NCI-H510A (cell line): ENCODE measurements at places on chromosomes 6 and 20.

DNA sequence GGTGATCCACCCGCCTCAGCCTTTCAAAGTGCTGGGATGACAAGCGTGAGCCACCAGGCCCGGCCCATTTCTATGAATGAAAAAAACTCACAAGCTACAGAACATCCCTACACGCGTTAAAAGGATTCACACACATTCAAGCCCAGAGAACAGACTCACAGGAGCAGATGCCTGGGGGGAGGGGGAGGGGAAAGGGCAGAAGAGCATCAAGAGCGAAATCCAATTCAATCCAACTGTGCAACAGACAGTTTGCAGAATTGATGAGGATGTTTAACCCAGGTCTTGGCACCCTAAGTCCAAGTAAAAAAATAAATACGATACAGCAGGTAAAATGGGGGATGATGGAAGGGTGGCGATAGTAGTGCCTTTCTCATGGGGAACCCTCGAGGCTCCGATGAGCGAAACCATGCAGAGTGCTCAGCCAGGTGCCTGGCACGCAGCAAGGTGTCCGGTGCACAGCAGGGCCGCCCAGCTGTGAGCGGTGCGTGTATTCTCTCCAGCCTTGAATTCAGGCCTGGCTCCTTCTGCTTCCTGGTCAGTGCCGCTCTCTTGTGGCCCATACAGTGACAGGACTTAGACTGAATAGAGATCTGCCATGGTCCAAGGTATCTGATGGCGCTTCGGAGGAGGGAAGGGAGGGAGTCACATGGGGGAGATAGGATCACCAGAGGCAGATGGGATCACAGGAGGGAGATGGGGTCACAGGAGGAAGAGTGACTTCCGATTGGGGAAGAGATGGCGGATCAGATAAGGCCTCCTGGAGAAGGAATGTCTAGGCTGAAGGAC, 35.4 kb upstream of the ANGPT4 start:
- no peak for DNase-seq

DNA sequence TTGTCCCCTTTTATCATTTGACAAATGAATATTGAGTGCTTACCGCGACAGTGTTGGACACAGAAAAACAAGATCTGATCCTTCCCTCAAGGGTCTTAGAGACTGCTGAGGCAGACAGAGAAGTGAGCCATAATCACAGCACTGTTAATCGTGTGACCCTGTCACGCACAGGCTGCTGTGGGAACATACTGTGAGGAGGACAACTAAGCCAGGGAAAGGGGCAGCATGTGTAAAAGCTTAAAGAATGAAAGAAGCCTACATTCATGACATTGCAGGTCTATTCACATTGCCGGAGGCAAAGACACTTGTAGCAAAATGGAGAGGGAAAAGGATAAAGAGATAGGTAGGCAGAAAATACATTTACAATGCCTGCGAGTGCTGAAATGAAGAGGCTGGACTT, 32.7 kb downstream of the TRDN start:
- DNase-seq, result no peak

DNA sequence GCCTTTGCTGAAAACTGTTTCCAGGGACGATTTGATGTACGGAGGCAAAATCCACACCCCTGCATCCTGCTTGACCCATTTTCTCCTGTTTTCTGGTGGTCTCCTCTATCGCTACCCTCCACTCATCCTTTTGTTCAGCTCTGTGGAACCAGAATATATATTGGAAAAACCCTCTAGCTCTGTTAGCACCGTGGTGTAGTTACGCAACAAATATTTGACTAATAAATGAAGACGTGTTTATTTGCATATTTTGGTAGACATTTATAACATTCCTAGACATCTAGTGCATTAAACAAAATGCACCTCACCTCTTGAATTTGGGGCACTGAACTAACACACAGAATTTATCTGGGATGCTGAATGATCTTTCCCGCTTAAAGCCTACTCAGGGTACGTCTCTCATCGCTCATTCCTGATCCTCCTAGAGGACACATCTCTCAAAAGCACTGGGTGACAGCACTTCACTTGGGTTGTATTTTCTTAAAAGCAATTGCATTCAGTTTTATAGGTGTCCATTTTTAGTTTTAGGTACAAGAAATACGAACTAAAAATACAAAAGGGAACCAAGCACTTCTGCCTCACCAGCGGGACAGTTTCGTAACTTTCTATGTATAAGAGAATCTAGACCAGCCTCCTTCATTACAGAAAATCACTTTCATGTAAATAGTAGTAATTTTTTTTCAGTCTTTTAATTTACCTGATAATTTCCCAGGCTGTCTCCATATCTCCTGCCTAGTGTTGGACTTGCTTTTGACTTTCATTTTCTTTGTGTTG, 59.2 kb downstream of the SNRNP48 start:
- DNase-seq, result no peak

DNA sequence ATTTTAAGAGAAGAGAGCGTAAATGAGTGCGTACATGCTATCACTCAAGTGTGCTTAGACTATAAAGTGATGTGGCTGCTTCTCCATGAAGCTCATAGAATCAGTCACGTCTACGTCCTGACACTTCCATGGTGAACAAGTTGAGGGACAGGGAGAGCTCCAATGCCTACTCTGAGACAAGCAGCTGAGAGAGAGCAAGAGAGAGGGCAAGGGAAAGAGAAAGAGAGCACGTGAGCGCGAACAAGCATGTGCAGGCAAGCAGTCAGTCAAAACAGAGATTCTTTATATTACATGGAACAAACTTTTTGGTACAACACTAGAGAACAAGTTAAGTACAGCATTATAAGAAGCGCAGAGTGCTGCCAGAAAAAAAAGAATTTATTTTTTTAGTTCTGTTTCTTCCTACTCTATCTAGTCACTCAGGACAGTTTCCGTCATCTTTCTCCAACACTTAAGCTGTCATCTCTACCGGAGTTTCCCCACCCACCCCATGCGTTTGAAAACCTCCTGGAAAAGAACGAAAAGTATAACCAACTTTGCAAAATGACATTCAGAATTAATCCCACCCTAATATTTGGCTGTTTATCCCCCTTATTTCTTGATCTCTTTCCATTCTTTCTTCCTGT, 61.8 kb downstream of the EPB41L2 start:
- DNase-seq, result no peak

DNA sequence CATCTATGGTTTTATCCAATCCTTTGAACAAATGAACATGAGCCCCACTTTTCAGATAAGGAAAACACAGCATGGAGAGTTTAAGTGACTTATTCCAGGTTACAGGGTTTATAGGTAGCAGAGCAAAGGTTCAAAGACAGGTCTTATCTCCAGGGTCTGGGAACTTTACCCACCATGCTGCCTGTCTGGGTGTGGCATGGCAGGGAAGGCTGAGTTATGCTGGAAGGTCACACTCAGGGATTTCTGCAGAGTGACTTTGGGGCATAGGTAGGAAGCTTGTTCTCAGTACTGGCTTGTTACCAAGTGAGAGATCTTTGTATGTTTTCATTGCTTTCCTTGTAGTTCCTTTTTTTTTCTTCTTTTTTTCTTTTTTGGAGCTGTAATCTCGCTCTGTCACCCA, 1.8 kb downstream of the ZNF831 start:
- no peak for DNase-seq

- no peak for DNase-seq
Observed at GRCh38 chr6:22308939-22309338, 12.1 kb upstream of the PRL start.

DNA sequence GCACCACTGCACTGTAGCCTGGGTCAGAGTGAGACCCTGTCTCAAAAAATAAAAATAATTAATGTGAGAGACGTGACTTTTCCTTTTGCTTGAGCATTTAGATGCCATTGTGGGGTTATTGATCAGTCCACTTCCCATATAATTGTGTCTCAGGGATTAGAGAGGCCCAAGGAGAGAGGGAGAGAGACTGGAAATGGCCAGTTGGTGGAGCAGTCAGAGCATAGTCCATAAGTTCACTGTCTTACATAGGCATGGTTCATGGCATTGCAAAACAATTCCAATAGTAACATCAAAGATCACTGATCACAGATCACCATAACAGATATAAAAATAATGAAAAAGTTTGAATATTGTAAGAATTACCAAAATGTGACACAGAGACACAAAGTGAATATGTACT, 15.2 kb upstream of the SDHAF4 start:
- DNase-seq, result no peak

GRCh38 chr20:19025430-19026120, 186.9 kb upstream of the SLC24A3 start:
- no peak for DNase-seq

- DNase-seq, result no peak
Observed at GRCh38 chr20:1818247-1818840, 76.9 kb upstream of the SIRPA start.

- DNase-seq, result no peak
Observed at GRCh38 chr6:5865506-5866031, 141.2 kb downstream of the NRN1 start.

- DNase-seq, result no peak
Observed at GRCh38 chr6:167842457-167842856, 15.7 kb downstream of the AFDN start.

- no peak for DNase-seq
Observed at GRCh38 chr6:140732991-140733390, 1358.5 kb upstream of the CITED2 start.

DNA sequence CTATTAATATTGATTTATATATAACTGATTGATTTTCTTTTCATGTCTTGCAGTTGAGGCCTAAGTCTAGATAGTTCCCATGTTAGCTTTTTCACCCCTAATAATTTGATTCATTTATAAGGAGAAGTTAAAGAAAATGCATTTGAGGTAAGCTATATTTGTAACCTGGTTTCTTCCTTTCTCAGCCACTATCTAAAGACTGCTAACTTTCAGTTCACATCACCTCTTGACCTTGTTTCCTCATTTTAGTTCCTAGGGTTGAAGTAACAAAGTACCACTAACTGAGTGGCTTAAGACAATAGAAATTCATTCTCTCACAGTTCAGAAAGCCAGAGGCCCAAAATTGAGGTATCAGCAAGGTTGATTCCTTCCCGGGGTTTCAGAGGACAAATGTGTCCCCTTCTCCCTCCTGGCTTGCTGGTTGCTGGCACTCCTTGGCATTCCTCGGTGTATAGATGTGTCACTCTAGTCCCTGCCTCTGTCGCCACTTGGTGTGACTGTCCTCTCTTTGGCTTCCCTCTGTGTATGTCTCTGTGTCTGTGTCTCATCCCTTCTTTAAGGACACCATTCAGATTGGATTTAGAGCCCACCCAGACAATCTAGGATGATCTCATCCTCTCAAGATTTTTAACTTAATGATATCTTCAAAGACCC, 55.9 kb upstream of the C20orf144 start:
- DNase-seq, result no peak

DNA sequence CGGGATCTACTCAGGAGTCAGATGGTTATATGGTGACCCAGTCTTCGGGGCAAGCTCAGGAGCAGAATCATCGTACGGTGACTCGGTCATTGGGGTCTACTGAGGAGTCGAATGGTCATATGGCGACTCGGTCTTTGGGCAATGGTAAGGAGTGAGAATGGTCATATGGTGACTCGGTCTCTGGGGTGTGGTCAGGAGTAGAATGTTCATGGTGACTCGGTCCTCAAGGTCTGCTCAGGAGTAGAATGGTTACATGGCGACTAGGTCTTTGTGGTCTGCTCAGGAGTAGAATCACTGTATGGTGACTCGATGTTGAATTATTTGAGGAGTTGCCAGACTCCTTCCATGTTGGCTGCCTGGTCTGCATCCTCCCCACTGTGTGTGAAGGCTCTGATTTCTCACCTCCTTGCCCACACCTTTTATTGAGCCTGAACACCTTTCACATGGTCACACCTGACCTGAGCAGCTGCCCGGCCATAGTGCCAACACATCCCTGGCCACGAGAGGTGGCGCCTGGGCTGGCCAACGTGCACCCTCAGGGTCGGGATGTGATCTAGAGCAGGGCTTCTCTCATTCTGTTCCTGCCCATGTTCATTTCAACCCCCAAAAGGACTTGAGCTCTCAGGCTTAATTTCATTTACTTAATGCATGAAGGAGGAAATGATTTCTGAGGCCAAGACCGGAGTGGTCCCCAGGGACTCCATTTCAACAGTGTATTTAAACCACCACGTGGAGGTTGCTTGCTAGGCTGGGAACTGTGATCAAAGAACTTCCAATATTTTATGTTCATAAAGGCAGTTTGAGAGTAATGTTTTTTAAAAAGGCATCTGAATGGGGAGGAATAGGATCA, 119.5 kb downstream of the PHACTR3 start:
- no peak for DNase-seq

- no peak for DNase-seq
Observed at GRCh38 chr6:106141441-106142237, 55.5 kb downstream of the PRDM1 start.

DNA sequence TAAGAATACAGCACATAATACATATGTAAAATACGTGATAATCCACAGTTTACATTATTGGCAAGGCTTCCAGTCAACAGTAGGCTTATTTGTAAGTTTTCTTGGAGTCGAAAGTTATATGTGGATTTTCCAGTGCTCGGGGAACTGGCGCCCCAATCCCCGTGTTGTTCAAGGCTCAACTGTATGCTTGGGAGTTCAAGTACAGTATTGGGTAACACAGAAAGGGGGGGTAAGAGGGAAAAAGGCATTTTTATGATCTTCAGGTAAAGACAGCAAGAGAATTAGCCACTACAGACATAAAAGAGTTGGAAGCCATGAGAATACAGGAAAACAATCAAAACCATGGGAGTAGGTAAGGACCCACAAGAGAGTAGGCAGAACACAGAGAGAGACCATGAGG, 16.4 kb downstream of the PSMB1 start:
- DNase-seq, result no peak

GRCh38 chr20:23399568-23400241, 21.6 kb downstream of the NAPB start:
- peak; percentile 6 for DNase-seq

GRCh38 chr6:109450801-109451200, 4.8 kb downstream of the MICAL1 start:
- DNase-seq, result no peak

DNA sequence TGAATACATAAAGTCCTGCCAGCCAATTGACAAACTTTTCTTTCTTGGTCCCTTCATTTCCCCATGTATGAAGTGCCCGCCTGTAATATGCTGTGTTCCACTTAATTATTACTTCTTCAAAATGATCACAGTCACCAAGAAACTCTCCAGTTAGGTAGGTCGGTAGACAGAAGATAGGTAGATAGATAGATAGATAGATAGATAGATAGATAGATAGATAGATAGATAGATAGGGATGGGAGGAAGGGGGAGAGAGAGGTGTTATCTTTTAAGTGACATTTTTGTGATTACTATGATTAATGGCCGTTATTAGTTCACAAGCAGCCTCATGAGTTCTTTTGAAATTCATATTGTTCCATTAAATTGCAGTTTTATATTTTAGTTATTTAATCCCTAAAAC, 79.5 kb upstream of the TPD52L1 start:
- DNase-seq, result no peak

DNA sequence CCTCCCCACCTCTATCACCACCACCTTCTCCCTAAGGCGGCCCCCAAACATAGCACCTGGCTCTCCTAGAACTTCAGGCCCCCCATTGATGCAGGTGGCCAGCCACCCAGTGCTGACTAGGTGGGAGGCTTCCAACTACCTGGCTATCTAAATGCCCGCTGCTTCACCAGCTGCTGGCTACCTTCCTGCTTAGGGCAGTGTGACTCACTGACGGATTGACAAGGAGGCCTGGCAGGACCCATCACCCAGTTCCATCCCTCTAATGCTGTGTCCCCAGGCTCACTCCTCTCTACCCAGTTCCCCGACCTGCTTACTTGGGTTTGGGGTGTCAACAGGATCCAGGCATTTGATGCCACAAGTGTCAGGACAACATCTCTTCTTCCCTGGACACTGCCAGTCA, 1.1 kb downstream of the SLPI start:
- DNase-seq, result no peak
